ENCODE measurements at places on chromosomes 5 and 9.
A peak's percentile ranks its signal among the peaks of the same experiment; 100 is the strongest.

DNA sequence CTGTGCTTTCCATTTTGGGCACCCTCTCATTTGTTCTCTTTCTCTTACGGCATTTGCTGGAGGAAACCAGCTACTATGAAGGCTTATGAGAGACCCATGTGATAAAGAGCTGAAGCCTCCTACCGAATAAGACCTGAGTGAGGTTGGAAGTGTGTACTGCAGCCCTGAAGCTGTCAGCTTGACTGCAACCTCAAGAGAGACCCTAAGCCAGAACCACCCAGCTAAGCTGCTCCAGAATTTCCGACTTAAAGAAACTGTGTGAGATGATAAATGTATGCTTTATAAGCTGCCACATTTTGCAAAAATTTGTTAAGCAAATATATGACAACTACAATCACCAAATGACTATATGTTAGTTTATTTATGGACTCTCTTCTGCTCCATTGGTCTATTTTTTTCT, 151.7 kb upstream of the PTPRD start:
- no peak for DNase-seq

GRCh38 chr5:162209005-162209605, 141.5 kb downstream of the GABRG2 start:
- DNase-seq, result no peak

DNA sequence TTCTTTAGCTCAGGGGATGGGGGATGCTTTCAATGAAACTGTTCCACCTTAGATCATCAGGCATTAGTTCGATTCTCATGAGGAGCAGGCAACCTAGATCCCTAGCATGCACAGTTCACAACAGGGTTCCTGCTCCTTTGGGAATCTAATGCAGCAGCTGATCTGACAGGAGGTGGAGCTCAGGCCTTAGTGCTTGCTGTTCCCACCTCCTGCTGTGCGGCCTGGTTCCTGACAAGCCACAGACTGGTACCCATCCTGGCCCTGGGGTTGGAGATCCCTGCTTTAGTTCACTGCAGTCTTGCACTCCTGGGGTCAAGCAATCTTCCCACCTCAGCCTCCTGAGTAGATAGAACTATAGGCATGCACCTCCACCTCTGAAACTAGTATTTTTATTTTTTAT, 1369.8 kb upstream of the NUDT12 start:
- DNase-seq, result no peak

DNA sequence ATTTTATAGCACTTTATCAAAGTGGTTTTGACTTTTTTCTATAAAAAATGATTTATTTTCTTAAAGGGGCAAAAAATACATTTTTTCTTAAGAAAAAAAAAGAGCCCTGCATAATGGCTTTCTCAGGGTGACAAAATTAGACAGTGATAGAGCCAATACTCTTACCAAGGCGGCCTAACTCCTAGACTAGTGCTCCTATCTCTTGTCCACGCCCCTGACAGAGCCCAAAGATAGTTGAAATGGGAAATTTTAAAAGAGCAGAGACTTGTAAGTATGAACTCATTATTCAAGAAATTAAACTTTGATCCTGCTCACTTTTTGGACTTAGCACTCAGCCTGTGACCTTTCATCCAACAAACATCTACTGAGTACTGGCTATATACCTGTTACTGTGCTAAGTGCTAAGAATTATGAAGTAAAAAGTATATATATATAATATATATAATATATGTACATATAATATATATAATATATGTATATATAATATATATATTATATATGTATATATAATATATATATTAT, 1.2 kb downstream of the INVS start:
- DNase-seq, result no peak

GRCh38 chr5:74322191-74322590, 318.3 kb downstream of the ENC1 start:
- no peak for DNase-seq

DNA sequence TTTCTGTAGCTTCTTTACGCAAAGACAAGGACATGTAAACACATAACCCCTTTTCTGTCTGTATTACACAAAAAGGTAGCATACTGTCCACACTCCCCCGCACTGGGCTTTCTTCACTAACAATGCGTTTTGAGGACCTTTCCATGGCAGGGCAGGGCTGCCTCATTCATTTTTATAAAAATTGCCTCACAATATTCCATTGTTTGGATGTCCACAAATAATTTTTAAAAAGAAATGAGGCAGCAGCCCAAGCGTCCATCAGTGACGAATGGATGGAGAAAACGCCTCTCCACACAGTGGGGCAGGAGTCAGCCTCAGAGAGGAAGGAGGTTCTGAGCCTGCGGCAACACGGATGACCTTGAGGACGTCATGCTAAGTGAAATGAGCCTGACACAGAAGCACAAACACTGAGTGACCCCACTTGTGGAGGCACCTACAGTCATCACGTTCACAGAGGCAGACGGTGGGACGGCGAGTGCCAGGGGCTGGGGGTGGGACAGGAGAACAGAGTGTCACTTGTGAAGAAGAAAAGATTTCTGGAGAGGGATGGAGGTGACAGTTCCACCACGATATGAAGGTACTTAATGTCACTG, 67.8 kb downstream of the RASGEF1C start:
- no peak for DNase-seq

GRCh38 chr5:78526049-78526525, 122.5 kb downstream of the LHFPL2 start:
- no peak for DNase-seq

- DNase-seq, result no peak
Observed at GRCh38 chr5:171702135-171702770, 83.4 kb upstream of the SMIM23 start.

GRCh38 chr5:10520706-10521105, 43.2 kb upstream of the ANKRD33B start:
- no peak for DNase-seq

- DNase-seq, result no peak
Observed at GRCh38 chr9:16315720-16316119, 554.8 kb downstream of the BNC2 start.

GRCh38 chr9:34106110-34106509, 20.4 kb downstream of the DCAF12 start:
- no peak for DNase-seq

DNA sequence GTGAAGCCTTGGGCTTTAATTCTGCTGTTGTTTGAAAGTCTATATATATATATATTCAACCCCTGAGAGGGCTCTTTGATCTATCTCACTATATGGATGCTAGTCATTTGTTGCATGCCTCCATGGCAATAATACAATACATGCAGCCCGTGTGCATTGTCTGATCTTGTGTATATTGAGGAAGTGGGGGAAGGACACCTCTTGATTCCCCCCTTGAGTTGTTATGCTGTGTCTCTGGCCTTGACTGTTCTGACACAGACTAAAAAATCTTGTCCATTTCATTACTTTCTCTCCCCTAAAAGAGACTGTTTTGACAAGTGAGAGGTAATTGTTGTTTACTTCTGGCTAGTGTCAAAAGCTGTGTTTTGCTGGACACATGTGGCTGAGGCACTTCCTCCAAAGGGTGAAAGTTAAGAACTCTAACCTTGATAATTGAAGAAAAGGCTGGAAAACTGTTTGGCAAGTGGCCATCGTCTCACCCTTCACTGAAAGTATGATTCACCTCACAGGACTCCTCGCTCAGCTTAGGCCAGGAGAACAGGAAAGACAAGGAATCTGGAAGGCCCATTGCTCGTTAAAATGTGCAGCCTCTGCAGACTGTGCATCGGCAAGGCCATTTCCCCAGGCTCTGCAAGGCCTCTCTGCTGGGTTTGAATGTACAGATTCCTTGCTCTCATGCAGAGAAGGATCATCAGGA, 304.0 kb downstream of the PRELID2 start:
- DNase-seq, result no peak

GRCh38 chr5:54136516-54137440, 173.6 kb downstream of the ARL15 start:
- DNase-seq, result no peak

- DNase-seq, result no peak
Observed at GRCh38 chr9:93503381-93503780, 50.0 kb upstream of the FAM120AOS start.

DNA sequence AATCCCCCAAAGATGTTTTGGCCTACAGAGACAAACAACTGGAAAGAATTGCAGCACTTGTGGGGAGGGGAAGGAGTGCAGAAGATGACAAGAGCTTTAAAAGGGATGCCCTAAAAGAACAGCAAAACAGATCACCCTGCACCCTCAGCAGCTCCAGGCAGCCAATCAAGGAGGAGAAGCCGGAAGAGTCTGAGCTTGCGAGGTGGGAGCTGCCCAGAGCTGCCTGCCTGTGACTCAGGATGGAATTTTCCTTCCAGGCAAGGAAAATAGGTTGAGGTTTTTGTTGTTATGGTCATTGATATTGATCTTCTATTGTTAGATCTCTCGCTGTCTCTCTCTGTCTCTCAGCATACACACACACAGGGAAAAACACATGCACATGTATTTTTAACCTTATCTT, 70.3 kb upstream of the MAP1B start:
- DNase-seq, result no peak

DNA sequence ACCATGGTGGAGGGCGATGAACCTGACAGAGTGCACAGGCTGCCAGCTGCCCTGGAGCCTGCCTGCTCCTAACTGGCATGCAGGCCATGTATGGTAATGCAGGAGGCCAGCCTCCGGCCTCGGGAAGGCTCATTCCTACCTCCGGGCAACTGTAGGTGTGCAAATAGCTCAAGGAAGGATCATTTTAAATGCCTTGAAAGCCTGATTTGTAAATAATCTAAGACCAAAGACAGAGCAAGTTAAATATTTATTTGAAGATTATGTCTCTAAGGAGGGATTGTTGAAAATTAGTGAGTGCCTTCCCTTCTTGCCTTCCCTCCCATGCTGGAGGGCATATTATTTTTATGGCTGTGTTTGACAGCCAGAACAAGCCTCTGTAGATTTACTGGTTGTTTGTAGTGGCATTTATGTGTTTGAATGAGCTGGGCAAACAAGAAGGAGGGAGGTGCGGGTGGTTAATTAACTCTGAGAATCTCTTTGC, 285.7 kb upstream of the TUT7 start:
- no peak for DNase-seq

GRCh38 chr5:65066387-65067146, 297.8 kb downstream of the CWC27 start:
- DNase-seq, result no peak

- no peak for DNase-seq
Observed at GRCh38 chr5:64018966-64019365, 56.7 kb upstream of the HTR1A start.

GRCh38 chr5:145834917-145835847, at the start of gene PRELID2:
Gene PRELID2, minus strand, starts transcription at chr5:145835342. Its CDS starts 91 bp downstream, at chr5:145835251.
- no peak for DNase-seq

- DNase-seq, result no peak
Observed at GRCh38 chr5:72999916-73000315, 44.1 kb downstream of the FCHO2 start.

DNA sequence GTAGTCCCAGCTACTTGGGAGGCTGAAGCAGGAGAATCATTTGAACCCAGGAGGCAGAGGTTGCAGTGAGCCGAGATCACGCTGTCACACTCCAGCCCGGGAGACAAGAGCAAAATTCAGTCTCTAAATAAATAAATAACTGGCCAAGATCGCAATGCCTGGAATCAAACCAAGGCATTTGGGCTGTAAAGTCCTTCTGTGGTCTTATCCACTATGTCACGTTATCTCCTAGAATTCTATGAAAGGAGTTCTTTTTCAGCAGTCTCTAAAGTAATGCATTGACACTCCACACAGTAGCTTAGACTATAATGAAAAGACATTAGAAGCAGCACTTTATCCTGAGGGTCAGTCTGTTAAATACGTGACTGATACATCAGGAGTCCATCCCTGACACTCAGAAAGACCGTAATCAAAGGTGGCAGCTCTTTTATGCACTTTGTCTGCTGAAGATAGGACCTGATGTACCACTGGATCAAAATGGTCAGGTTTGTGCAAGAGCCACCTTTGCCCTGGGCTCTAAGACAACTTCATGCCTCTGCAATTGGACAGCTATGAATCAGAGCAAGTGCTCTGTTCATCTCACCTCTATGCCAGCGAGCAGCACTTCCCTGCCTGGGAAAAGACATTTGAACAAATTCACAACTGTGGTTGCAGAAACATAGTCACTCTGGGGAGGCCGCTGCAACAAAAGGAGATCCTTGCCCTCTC, 31.7 kb upstream of the GNA14 start:
- no peak for DNase-seq

GRCh38 chr5:137935694-137936093, 46.4 kb downstream of the PKD2L2 start:
- DNase-seq, result no peak

DNA sequence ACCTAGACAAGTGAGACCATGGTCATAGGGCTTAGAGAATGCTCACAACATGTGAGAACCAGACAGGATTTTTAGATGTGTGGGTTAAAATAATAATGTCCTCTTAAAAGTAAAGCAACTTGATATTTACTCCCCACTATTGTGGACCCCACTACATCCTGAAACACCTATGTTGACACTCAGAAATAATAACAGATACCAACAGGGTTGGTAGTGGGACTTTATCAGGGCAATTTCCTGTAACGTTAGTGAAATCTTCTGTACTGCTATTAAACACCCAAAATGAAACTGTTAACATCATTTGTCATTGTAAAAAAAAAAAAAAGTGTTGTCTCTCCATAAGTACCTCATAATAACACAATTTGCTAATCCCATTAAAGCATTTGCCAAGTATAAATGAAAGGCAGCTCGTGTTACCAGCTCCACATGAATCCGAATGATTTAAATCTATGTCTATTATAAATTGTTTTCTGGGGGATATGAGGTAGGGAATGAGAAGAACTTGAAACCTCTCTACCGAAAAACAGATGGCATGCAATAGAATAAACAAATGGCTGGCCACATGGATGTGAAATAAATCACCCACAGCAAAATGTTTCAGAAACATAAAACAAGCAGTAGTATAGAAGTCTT, 285.9 kb downstream of the ARHGEF28 start:
- no peak for DNase-seq

DNA sequence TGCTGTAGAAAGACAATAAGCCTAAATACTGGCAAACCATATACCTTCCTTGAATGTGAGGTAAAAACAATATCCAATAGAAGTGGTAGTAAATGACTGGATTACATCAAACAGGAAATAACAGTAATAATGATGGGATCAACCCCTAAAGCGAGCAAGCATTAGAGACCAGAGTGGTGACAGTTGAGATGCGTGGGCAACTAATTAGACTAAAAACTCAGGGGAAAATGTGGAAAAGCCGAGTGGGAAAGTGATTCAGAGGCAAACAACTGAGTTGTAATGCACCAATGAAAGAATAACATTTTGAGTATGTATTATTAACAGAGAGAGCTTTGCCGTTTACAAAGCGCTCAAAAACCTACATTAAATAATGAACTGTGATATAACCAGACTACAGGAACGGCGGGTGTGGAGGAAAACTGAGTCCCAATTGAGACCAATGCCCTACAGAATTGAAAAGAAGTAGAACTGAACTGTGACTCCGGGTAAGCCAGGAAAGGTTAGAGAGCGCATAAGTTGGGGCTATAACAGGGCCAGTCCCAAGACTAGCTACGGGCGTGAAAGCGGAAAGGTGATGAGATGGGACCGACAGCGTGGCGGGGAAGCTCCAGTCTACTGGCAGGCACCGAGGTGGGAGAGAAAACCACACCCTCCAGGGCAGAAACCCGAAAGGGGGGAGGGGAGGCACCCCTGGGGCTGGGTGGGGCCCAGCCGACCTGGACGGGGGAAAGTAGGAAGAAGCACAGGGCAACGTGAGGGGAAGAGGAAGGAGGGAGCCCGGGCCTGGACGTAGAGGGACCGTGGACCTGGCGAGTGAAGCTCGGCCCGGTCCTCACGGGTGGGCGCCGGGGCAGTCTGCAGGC, 592 bp downstream of the UBAP2 start:
- DNase-seq, result peak; percentile 2

GRCh38 chr5:81739291-81739690, 11.6 kb downstream of the SSBP2 start:
- DNase-seq, result no peak

Data from stimulated activated CD4-positive, alpha-beta T cell treated with anti-CD3 and anti-CD28 coated beads, Interleukin-1b, Interleukin-23, amount 100 ng/mL, for 1 hour (primary cell).